ENCODE measurements at places on chromosomes 4 and X.

GRCh38 chrX:134543288-134543687, 83.3 kb downstream of the HPRT1 start:
- DNase-seq: no peak

DNA sequence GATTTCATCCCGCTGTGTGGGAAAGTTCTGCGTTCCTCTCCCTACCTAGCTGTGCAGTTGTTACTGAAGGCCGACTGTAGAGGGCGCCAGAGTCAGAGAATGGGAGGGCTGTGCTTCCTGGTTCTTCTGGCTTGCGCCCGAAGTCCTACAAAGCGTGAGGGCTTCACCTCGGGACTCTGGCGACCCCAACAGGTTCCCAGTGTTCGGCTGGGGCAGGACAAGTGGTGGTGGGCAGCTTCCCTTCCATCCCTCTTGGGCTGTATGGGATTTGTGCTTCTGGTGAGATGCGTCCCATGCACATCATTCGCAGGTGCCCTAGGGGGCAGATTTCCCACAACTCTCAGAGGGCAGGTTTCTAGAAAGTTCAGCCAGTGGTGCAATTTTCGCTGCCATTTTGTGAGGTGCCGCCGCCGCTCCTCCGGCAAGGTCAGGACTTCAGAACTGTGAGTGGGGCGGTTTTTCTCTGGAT, 27.3 kb downstream of the CT45A1 start:
- no peak for DNase-seq

DNA sequence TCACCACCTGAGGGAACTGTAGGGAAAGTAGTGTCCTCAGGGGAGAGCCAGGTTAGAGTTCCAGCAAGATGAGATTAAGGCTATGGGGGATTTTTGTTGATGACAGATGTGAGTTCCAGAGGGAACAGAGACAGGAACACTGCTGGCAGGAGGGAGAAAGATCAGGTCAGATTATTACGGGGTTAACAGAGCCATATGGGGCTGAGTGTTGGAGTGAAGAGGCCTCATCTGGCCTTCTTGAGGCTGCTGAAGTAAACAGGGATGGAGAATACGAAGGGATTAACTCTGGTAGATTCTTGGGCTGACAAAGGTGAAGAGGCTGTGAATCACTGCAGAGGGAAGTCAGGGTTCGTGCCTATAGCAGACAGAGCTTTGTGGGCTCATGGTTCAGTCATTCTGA, 47.9 kb upstream of the POU4F2 start:
- DNase-seq: no peak

DNA sequence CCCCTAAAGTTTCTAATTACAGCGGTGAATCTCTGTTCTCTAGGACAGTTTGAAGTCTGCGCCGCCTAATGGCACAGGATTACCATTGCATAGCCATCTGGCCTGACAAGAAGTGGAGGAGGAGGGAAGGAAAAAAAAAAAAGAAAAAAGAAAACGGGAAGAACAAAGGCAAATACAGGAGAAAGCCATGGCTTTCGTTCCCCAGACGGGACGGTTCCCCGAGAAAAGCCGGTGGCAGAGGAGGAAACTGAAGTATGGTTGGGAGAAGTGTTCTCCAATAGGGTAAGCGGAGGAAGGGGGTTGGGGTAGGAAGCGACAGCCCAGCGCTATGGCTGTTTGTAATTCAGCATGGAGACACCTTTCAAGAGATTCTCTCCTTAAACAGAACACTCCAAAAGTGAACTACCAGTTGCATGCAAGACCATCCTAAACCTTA, 80.8 kb downstream of the HMGN5 start:
- DNase-seq: peak; percentile 67

- no peak for DNase-seq
Measured at GRCh38 chr4:36326476-36327029, 45.1 kb downstream of the DTHD1 start.

- DNase-seq: no peak
Measured at GRCh38 chr4:7140692-7141069, 51.7 kb upstream of the SORCS2 start.

DNA sequence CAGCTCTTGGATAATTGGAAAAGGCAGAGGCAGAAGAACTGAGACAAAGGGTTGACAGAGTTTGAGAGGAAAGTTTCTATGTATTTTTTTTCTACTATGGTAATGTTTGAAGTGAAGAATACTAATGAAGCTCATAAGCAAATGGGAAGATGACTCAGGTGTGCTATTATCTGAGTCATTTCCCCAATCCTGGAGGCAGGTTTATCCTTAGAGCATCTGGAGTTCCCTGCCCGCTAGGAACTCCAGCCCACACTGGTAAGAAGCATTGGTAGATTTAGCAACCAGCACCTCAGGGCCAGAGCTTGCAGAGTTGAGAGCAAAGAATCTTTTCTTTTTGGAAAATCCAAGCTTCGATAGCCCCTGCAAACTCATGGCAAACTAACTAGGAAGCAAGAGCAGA, 55.2 kb downstream of the DOCK11 start:
- no peak for DNase-seq

DNA sequence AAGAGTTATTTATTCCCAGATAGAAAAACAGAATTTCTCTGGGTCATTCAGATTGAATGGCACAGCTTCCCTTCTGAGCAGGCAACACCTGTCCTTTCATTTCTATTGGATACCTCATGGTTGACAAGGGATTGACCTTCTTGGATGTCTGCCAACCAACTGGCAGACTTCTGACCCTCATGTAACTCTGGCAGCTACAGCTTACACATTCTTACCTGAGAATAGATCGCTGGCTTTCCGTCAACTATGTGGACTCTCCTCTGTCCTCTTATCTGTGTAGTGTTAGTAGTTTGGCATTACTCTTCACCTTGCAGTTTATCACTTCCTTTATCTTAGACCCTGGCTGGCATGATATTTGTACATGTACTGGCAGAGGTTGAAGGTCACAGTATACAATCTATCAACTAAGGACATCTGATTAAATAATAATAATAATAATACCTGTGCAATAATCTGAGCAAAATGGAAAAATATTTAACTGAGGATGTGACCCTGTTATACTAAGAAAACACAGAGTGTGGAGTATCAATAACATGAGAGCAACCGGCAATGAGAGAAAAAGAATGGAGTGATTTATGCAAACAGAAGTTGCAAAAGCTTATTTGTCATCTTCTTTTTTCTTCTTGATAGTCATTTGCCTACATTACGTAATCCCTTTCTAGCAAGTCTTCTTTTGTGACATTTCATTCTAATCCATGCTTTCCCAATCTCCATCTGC, 1118.2 kb downstream of the ARAP2 start:
- DNase-seq: no peak

Measured in right hindlimb (tissue), 1 donor.